ENCODE measurements at places on chromosomes 16 and 17.
A peak's percentile ranks its signal among the peaks of the same experiment; 100 is the strongest.

DNA sequence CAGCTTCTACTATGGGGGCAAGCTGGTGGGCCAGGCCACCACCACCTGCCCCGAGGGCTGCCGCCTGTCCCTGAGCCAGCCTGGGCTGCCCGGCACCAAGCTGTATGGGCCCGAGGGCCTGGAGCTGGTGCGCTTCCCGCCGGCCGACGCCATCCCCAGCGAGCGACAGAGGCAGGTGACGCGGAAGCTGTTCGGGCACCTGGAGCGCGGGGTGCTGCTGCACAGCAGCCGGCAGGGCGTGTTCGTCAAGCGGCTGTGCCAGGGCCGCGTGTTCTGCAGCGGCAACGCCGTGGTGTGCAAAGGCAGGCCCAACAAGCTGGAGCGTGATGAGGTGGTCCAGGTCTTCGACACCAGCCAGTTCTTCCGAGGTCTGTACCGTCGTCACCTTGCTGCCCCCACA, 19.5 kb downstream of the IRF8 start:
- DNase-seq = no peak
- no peak overlapping the region for H3K27ac ChIP-seq
- no peaks in the 10 kb centered on the region for H3K27me3 ChIP-seq
- no peak overlapping the region for H3K4me3 ChIP-seq
- no peaks in the 10 kb centered on the region for H3K36me3 ChIP-seq
- peaks cover 3% of the 10 kb centered on the region for H3K4me1 ChIP-seq

DNA sequence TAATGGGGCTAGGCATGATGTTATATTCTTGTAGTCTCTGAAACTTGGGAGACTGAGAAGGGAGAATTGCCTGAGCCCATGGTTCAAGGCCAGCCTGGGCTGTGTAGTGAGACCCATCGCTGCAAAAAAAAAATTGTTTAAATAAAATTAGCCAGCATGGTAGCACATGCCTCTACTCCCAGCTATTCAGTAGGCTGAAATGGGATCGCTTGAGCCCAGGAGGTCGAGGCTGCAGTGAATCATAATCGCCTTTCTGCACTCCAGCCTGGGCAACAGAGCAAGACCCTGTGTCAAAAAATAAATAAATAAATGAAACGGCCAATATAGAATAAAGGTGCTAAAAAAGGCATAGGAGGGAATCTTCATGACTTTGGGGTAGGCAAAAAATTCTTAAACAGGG, 13.9 kb upstream of the SLX4 start:
- no peaks in the 10 kb centered on the region for H3K27me3 ChIP-seq
- peaks cover 19% of the 10 kb centered on the region for H3K4me1 ChIP-seq
- H3K36me3 ChIP-seq = no peaks in the 10 kb centered on the region
- peak overlapping the region; percentile 22 for H3K27ac ChIP-seq
- no peak overlapping the region for H3K4me3 ChIP-seq
- no peak for DNase-seq

- peaks cover 5% of the 10 kb centered on the region for H3K27me3 ChIP-seq
- H3K27ac ChIP-seq = peak overlapping the region; percentile 29
- DNase-seq = peak; percentile 57
- peaks cover 34% of the 10 kb centered on the region for H3K4me1 ChIP-seq
- no peaks in the 10 kb centered on the region for H3K36me3 ChIP-seq
Measured at GRCh38 chr17:67993153-67993997, 2.9 kb downstream of the C17orf58 start.

- no peak within 1 kb of the TSS for H3K27ac ChIP-seq
- peak; percentile 64 for DNase-seq
- no peaks in the 10 kb centered on the region for H3K36me3 ChIP-seq
- peak within 1 kb of the TSS; percentile 97 for H3K4me3 ChIP-seq
- peaks cover 2% of the 10 kb centered on the region for H3K4me1 ChIP-seq
Measured at GRCh38 chr17:42798383-42799380, at the start of the genes CNTD1 and COA3. Gene CNTD1 (plus strand): TSS chr17:42798861. CDS start chr17:42799068, 207 bp downstream. Gene COA3 (minus strand): TSS chr17:42798704. CDS start chr17:42798681, 23 bp downstream.

DNA sequence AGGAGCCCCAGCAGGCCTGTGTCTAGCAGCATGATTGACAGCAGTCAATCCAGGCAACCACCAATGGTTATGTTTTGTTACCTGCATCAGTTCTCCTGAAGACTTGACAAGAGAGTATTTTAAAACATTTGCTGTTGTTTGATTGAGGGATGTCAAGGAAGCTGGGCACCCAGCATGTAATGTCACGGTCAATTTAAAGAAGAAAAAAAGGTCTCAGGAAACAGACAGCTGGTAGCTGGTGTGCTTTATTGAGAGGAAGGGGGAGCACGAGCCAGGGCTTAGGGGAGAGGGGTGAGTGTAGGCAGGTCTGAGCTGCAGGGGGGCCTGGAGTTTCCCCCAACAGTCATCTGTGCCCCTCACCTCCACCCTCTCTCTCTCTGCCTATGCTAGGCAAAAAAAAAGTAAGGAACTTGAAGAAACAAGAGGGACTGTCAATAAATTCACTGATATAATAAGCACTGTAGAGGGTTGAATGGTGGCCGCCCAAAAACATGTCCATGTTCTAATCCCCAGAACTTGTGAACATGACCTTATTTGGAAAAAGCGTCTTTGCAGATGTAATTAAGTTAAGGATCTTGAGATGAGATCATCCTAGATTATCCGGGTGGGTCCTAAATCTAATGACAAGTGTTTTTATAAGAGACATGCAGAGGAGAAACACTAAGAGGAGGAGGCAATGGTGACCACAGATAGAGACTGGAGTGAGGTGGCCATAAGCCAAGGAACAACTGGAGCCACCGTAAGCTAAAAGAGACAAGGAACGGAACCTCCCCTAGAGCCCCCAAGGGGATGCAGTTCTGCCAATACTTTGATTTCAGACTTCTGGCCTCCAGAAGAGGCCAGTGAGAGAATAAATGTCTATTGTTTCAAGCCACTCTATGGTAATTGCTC, 14.5 kb downstream of the TSPOAP1 start:
- H3K36me3 ChIP-seq = peaks cover 31% of the 10 kb centered on the region
- H3K27me3 ChIP-seq = no peaks in the 10 kb centered on the region

- peak; percentile 5 for DNase-seq
- peaks cover 43% of the 10 kb centered on the region for H3K27me3 ChIP-seq
- H3K36me3 ChIP-seq = no peaks in the 10 kb centered on the region
- H3K4me3 ChIP-seq = no peak overlapping the region
- H3K4me1 ChIP-seq = peaks cover 20% of the 10 kb centered on the region
Measured at GRCh38 chr17:77571155-77571981, 387.1 kb upstream of the TNRC6C start.

DNA sequence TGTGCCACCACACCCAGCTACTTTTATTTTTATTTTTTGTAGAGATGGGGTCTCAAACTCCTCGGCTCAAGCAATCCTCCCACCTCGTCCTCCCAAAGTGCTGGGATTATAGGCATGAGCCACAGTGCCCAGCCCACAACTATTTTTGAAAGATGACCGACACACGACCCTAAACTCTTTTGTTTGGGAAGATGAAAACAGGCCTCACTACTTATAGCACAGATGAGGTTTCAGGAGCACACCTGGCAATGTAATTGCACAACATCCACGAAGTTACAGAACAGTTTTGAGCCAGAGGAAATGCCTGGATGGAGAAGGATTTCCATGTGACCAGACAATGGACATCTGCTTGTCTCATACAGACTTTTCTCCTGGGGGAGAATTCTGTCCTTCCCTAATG, 43.4 kb upstream of the PRSS54 start:
- H3K27ac ChIP-seq = no peak overlapping the region
- no peaks in the 10 kb centered on the region for H3K4me1 ChIP-seq
- H3K36me3 ChIP-seq = no peaks in the 10 kb centered on the region

- no peak overlapping the region for H3K27ac ChIP-seq
- H3K4me3 ChIP-seq = no peak overlapping the region
- H3K27me3 ChIP-seq = no peaks in the 10 kb centered on the region
Measured at GRCh38 chr17:48843187-48843900, 12.5 kb downstream of the CALCOCO2 start.

GRCh38 chr16:11063448-11064201, 119.3 kb downstream of the CLEC16A start:
- no peaks in the 10 kb centered on the region for H3K27me3 ChIP-seq
- no peak for DNase-seq
- no peak overlapping the region for H3K4me3 ChIP-seq
- H3K27ac ChIP-seq = no peak overlapping the region
- no peaks in the 10 kb centered on the region for H3K4me1 ChIP-seq

DNA sequence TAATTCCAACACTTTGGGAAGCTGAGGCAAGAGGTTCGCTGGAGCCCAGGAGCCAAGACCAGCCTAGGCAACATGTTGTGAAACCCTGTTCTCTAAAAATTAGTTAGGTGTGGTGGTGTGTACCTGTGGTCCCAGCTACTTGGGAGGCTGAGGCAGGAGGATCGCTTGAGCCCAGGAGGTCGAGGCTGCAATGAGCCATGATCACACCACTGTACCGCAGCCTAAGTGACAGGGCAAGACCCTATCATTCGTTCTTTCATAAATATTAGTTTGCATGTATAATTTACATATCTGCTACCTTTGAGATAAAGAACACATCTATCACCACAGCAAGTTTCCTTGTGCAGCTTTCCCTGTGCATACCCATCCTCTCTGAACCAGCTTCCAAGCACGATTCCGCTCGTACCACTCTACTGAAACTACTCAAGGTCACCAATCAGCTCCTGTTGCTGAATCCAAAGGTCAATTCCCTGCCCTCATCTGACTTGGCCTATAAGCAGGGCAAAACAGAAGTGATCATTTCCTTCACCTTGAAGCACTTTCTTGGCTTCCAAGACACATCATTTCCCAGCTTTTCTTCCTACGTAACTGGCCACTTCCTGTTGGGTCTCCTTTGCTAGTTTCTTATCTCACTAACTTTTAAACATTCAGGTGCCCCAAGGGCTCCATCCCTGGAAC, 49.1 kb downstream of the GRB2 start:
- H3K27me3 ChIP-seq = no peaks in the 10 kb centered on the region
- H3K4me1 ChIP-seq = peaks cover 30% of the 10 kb centered on the region
- no peaks in the 10 kb centered on the region for H3K36me3 ChIP-seq

GRCh38 chr17:38894276-38894675, 24.4 kb downstream of the LASP1 start:
- H3K4me1 ChIP-seq = peaks cover 94% of the 10 kb centered on the region
- H3K36me3 ChIP-seq = peaks cover 10% of the 10 kb centered on the region
- H3K4me3 ChIP-seq = no peak overlapping the region
- peak overlapping the region; percentile 42 for H3K27ac ChIP-seq
- no peaks in the 10 kb centered on the region for H3K27me3 ChIP-seq

- H3K27ac ChIP-seq = no peak overlapping the region
- no peak overlapping the region for H3K4me3 ChIP-seq
- no peaks in the 10 kb centered on the region for H3K36me3 ChIP-seq
- DNase-seq = no peak
- no peaks in the 10 kb centered on the region for H3K27me3 ChIP-seq
Measured at GRCh38 chr17:73637866-73638265, 6.4 kb downstream of the SDK2 start.

GRCh38 chr16:54193665-54194333, 92.8 kb downstream of the IRX3 start:
- H3K4me1 ChIP-seq = no peaks in the 10 kb centered on the region
- no peaks in the 10 kb centered on the region for H3K36me3 ChIP-seq
- H3K27ac ChIP-seq = no peak overlapping the region
- H3K4me3 ChIP-seq = no peak overlapping the region
- DNase-seq = no peak
- H3K27me3 ChIP-seq = peaks cover 13% of the 10 kb centered on the region

DNA sequence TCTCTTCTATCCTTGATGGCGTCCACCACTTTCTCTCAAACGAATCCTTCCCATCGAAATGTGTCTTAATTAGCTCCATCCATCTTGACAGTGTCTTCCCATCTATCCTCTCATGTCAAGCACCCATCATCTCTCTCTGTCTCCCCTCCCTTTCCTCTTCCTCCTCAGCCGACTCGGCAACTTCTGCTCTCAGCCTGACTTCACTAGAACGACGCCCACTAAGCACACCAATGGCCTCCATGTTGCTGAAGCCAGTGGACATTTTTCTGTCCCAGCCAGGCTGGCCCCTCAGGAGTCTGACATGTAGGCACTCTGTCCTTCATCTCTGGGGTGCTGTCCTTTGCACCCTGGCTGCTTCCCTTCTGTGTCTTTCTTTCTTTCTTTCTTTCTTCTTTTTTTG, 2.5 kb upstream of the SPATA20 start:
- no peak for DNase-seq
- no peak overlapping the region for H3K27ac ChIP-seq
- no peaks in the 10 kb centered on the region for H3K4me1 ChIP-seq
- H3K36me3 ChIP-seq = no peaks in the 10 kb centered on the region
- no peaks in the 10 kb centered on the region for H3K27me3 ChIP-seq
- H3K4me3 ChIP-seq = no peak overlapping the region

GRCh38 chr17:4678448-4679026, 25.4 kb downstream of the PELP1 start:
- peaks cover 80% of the 10 kb centered on the region for H3K36me3 ChIP-seq
- H3K4me1 ChIP-seq = no peaks in the 10 kb centered on the region
- H3K4me3 ChIP-seq = no peak overlapping the region

GRCh38 chr16:12228602-12229499, 252.3 kb downstream of the SNX29 start:
- no peaks in the 10 kb centered on the region for H3K27me3 ChIP-seq
- H3K27ac ChIP-seq = no peak overlapping the region
- no peak overlapping the region for H3K4me3 ChIP-seq
- no peaks in the 10 kb centered on the region for H3K4me1 ChIP-seq

- H3K27me3 ChIP-seq = no peaks in the 10 kb centered on the region
- DNase-seq = no peak
- no peak overlapping the region for H3K4me3 ChIP-seq
- H3K4me1 ChIP-seq = no peaks in the 10 kb centered on the region
- no peak overlapping the region for H3K27ac ChIP-seq
Measured at GRCh38 chr16:15865742-15866141, 8.9 kb upstream of the MYH11 start.

DNA sequence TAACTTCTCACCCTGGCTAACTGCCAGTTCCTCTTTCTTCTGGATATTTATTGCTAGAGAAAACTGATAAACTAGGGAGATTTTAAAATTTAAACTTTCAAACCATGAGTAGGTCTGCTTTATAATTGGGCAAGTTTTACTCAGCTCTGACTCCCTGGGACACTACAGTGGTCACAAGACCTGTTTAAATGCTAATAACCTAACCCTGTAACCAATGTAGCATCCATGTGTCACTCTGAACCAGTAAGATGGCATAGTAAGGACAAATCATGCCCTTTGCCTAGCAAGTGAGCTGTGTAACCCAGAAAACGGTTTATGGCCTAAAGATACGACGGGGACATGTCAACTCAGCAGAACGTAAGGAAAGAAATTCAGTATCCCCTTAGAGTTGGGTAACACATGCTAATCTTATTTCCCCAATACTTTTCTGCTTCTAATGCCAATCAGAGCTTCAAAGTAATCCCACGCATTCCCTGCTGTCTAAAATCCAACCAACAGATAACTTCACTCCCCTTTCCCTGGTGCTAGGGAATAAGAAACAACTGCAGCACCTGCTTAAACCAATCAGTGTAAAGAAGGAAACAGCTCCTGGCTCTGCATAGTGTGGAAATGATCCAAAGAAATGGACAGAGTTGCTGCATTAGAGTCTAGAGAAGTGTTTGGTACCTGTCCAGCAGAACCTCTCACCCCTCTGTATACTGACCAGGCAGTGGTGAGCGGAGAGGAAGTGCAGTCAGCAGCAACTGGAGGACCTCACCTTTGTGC, 85.7 kb downstream of the NCOR1 start:
- H3K4me3 ChIP-seq = no peak overlapping the region
- H3K36me3 ChIP-seq = no peaks in the 10 kb centered on the region
- no peak for DNase-seq

Measured in T-cell (primary cell).